GM23338 (cell line): ENCODE measurements at places on chromosomes 6 and 20.

DNA sequence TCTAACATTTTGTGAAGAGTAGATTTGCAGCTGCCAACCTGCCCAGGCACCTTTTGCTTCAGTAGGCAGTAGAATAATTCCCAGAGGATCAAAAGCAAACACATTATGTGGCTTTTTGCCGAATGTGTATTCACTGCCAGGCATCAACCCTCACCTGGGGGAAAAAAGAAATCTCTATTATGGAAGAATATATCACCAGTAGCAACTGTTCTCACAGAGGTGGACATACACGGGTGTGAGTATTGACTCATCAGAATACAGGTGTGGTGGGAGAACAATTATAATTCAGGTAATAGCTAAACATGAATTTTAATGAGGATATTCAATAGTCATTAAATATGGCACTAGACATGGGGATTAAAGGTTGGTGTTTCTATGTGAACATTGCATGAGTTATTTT lies 910.7 kb downstream of the TFAP2A start:
- peak overlapping the region; percentile 10; the same call in 1 of the 2 replicates for H3K27ac ChIP-seq
- H3K4me3 ChIP-seq: no peak overlapping the region
- H3K27me3 ChIP-seq: no peaks in the 10 kb centered on the region
- DNase-seq: no peak
- no peaks in the 10 kb centered on the region for H3K36me3 ChIP-seq

DNA sequence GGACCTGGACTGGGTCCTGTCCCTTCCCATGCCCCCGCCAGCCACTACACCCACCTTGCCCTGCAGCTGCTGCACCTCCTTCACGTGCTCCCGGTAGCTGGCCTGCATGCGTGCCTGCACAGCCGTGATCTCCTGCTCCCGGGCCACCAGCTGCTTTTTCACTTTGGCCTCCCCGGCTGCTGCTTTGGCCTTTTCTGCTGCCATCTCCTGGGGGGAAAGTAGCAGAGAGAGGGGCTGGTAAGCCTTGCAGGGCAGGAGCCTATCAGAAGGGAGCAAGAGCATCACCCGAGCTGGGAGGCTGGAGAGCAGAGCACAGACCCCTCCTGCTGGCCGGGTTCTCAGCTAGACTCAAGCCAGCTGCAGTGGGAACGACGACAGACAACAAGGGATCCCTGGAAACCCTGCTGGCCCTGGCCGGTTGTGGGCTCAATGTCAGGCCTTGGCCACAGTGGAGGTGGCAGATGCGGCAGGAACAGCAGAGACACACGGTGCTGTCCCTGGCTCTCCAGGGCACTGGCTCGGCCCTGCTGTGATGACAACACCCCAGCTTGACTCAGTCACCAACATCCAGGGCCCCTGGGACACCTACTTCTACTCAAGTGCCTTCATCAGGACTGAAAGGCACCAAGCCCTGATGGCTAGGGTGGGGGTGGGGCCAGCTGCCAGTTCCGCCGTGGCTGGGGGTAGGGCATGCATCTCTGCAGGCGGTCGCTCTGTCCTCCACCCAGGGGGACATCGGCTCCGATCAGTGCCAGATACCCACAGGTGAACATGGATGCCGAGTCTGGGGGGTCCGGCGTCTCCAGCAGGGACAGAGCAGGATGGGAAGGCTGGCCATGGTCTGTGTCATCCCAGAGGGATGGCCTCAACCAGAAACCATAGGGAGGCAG lies 45.3 kb downstream of the RRBP1 start:
- no peak overlapping the region for H3K4me3 ChIP-seq
- no peaks in the 10 kb centered on the region for H3K4me1 ChIP-seq
- H3K27me3 ChIP-seq: no peaks in the 10 kb centered on the region
- H3K36me3 ChIP-seq: peaks cover 4% of the 10 kb centered on the region; the same call in 1 of the 2 replicates
- H3K27ac ChIP-seq: no peak overlapping the region

GRCh38 chr20:61354901-61355495 lies 102.9 kb downstream of the CDH4 start:
- H3K4me3 ChIP-seq: no peak overlapping the region
- 0 out of 2 replicates have a peak, but pooled peaks cover 3% of the 10 kb centered on the region for H3K27me3 ChIP-seq
- H3K27ac ChIP-seq: no peak overlapping the region
- no peak for DNase-seq
- peaks cover 16% of the 10 kb centered on the region for H3K4me1 ChIP-seq

DNA sequence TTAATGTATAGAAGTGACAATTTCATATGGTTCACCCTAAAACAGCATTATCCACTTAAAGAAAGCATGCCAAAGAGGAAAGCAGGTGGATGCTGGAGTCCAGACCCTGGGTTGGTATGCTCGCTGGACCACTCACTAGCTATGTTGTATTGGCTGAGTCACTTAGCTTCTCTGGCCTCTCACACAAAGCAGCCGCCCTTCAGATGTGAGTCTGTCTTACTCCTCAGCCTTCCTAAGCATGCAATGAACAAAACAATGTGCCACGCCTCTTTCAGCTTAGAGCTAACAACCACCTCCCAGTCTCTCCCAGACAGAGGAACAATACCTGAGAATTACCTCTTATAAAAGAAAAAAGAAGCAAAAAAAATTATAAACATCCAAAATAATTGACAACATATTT lies 29.4 kb downstream of the SIM1 start:
- H3K27ac ChIP-seq: no peak overlapping the region
- H3K36me3 ChIP-seq: no peaks in the 10 kb centered on the region
- peak; percentile 31 for DNase-seq
- peaks cover 15% of the 10 kb centered on the region for H3K4me1 ChIP-seq

DNA sequence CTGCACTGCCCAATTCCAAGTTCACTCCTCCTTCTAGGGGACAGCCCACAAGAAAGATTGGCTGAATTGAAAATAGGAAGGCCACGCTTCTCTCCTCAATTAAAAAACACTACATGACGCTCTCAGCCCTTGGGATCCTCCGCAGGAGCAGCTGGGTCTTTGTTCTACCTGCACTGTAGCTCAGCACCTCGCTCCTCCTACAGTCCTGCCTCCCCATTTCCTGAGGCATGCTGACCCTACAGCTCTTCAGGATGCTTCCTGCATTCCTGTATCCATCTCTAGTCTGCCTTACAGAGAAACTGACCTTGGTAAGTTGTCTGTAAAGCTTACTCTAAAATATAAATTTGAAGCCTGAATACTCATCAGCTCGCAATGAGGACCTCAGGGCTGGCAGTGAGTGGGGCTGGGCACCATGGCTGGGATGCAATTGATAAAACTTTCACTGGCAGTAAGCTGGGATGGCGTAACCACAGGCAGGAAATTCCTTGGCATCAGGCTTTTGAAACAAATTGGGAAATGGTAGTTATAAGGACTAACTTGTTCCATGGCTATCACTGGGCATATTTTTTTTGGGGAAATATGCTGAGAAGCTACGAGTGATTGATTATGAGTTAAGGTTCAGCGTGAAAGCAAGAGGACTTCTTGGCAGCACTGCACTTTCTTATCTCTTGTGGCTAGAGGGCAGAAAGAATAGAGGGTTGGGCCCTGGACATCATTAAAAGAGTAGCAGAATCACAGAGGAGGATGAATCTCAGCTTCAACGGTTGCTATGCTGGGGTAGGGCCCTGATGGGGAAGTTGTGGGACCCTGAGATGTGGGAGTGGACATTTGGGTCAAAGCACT lies 11.7 kb upstream of the SIRPB1 start:
- H3K27ac ChIP-seq: no peak overlapping the region
- no peak overlapping the region for H3K4me3 ChIP-seq
- H3K36me3 ChIP-seq: no peaks in the 10 kb centered on the region

- no peaks in the 10 kb centered on the region for H3K36me3 ChIP-seq
- DNase-seq: no peak
- peaks cover 17% of the 10 kb centered on the region for H3K4me1 ChIP-seq
- peaks cover 35% of the 10 kb centered on the region for H3K27me3 ChIP-seq
- H3K4me3 ChIP-seq: no peak overlapping the region
Observed at GRCh38 chr6:133248241-133249001, 7.3 kb downstream of the EYA4 start.

- no peaks in the 10 kb centered on the region for H3K27me3 ChIP-seq
- no peaks in the 10 kb centered on the region for H3K36me3 ChIP-seq
- peaks cover 4% of the 10 kb centered on the region; the same call in 1 of the 2 replicates for H3K4me1 ChIP-seq
- DNase-seq: no peak
- H3K27ac ChIP-seq: no peak overlapping the region
Observed at GRCh38 chr6:139765825-139766285, 391.4 kb upstream of the CITED2 start.

DNA sequence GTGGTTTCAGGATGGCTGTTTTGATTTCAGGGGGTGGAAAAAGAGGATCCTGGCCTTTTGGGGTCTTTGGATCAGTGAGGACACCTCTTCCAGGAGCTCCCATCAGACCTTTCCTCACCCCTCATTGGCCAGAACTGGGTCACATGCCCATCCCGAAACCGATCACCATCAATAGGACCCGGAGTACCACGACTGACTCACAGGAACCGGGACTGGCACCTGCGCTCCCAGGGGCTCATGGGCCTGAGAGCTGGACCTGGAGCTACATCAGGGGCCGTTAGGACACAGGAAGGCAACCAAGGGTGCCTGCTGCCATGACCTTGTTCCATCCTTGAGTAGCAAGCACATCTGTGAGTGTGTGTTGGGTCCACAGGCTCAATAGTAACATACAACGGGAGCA lies 180.4 kb downstream of the BMP7 start:
- H3K4me1 ChIP-seq: no peaks in the 10 kb centered on the region
- no peaks in the 10 kb centered on the region for H3K36me3 ChIP-seq
- H3K4me3 ChIP-seq: no peak overlapping the region
- no peaks in the 10 kb centered on the region for H3K27me3 ChIP-seq
- H3K27ac ChIP-seq: no peak overlapping the region
- no peak for DNase-seq

GRCh38 chr6:48713612-48714011 lies 602.6 kb upstream of the PTCHD4 start:
- no peaks in the 10 kb centered on the region for H3K36me3 ChIP-seq
- H3K4me3 ChIP-seq: no peak overlapping the region
- no peak overlapping the region for H3K27ac ChIP-seq
- no peaks in the 10 kb centered on the region for H3K27me3 ChIP-seq
- H3K4me1 ChIP-seq: no peaks in the 10 kb centered on the region

DNA sequence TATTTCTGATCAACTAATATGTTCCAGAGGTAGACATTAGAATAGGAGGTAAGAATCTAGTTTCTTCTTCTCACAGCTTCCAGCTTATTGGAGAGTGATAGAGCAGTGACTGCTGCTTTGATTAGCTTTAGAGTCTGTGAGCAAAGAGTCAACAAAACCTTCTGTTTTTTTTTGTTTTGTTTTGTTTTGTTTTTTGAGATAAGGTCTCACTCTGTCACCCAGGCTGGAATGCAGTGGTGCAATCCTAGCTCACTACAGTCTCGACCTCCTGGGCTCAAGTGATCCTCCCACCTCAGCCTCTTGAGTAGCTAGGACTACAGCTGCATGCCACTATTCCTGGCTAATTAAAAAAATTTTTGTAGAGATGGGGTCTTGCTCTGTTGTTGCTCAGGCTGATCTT lies 39.3 kb downstream of the TSBP1 start:
- no peak overlapping the region for H3K27ac ChIP-seq
- H3K4me1 ChIP-seq: no peaks in the 10 kb centered on the region
- no peaks in the 10 kb centered on the region for H3K27me3 ChIP-seq

DNA sequence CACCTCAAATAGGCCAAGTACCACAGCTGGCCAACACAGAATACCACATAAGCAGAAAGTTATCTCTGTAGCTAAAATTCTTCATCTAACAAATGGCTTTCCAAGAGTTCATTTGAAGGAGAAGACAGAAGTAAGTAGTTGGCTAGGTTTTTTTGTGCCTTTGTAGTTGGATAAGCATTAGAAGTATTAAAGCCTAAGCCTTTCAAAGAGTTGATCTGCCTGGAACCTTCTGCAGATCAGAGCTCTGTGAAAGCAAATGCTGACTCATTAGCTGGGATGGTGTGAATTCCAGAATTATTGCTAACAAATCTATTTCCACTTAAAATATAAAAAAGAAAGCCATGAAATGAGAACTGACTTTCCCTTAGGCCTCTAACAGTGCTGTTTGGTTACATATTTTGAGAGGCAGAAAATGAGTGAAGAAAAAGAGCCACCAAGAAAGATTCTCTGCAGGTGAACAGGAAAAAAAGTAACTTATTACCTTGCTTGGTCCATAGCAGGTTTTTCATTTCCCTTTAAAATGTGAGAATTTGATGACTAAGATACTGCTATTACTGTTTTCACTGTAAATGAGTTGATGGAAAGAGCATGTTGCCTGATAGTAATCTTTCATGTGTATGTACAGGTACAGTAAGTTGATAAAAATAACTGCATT lies 763.2 kb upstream of the FLRT3 start:
- no peaks in the 10 kb centered on the region for H3K4me1 ChIP-seq
- H3K27me3 ChIP-seq: no peaks in the 10 kb centered on the region
- H3K36me3 ChIP-seq: no peaks in the 10 kb centered on the region

DNA sequence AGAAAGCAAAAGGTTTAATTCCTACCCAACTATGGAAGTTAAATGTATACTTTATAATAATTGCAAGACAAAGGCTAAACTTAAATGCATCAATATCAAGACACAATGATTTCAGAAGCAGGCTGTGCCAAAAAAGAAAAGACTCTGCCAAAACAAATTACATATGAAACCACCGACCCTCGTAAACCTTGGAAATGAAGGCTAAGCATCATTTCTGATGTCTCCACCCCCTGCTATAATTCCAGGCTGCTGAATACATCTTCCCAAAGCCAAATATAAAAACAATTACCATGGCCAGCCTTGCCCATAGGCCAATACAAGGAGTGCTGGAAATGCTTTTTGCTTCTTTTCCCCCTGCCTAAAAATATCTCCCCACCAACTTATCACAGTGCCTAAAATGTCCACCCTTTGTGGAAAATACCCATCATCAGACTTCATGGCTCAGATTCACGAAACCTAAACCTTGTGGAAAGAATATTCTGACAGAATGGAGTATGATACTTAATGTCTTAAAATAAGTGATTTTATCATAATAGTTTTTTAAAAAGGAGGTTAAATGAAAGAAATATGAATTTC lies 37.4 kb downstream of the RCAN2 start:
- H3K4me1 ChIP-seq: no peaks in the 10 kb centered on the region
- no peak overlapping the region for H3K27ac ChIP-seq

DNA sequence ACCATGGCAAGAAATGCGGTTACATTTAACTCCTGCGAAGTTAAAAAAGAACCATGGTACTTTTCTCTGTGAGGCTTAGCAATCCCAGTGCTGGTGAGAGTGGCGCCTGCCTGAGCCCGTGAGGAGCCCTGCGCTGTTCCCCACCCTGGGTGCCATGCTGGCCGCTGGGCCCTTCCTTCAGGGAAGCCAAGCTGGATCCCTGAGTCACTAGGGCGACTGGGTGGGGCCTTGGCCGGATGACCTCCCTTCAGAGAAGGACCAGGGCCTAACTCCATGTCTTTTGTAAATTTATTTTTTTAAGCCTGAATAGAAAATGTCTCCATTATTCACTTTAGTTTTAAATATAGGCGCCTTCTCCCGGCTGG lies 209.1 kb downstream of the ERMARD start:
- no peak overlapping the region for H3K4me3 ChIP-seq
- H3K27me3 ChIP-seq: no peaks in the 10 kb centered on the region
- no peak for DNase-seq
- no peaks in the 10 kb centered on the region for H3K36me3 ChIP-seq
- H3K27ac ChIP-seq: no peak overlapping the region
- H3K4me1 ChIP-seq: no peaks in the 10 kb centered on the region; the same call in 1 of the 2 replicates
